ENCODE measurements at places on chromosomes 6 and 20.

GRCh38 chr6:36154286-36154685 is 24.0 kb downstream of the MAPK13 start:
- DNase-seq: no peak

- no peak for DNase-seq
Observed at GRCh38 chr6:161242113-161242512, 31.7 kb downstream of the AGPAT4 start.

- no peak for DNase-seq
Observed at GRCh38 chr20:42494290-42494689, 695.4 kb downstream of the PTPRT start.

DNA sequence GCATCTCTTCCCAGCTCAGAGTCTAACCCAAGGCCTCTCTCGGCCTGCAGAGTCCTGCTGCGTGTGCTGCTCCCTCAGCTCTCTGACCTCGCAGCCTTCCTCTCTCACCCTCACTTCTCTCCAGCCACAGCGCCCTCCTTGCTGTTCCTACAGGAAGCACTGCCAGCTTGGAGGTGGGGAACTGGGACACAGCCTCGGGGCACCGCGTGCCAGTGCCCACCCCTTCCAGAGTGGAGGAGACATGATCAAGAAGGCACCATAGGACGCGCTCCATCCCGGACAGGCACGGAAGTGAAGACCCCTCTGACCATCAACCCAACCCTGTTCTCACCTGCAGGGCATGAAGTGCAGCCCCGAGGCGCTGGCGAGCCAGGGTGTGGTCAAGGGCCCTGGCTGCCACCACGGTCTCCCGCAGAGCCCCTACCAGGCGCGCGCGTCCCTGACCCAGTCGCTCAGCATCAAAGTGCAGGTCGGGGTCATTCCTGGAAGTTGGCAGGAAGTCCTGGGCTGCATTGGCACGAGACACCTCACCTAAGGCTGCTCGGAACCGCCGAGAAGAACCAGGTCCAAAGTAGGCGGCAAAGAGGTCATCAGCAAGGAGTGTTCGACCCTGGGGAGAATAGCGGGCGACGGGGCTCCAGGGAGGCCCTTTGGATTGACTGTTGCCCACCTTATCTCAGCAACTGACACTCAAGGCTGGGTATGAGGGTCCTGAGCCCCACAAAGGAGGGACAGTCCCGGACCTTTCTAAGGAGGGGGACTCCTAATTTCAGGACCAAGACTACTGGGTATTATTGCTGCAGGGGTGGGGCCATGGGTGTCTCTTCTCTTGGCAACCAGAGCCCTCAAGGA is 1.3 kb downstream of the VWA7 start:
- DNase-seq: no peak

DNA sequence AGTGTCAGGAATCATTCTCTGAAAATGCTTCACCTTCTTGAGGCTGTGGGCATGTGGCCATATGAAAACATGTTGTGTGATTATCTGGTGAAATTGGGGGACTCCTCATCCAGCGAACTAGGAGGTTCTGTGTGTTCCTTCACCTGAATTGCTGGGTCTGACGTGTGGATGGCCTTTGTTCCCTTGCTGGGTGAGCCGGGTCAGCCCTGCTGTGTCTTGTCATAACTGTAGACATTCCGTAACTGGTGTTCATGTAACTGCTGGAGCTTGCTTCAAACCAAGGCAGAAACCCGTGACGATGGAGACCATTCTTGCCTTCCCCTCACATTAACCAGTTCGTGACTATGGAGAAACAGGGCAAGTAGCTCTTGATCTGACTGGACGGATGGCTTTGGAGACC is 123.5 kb downstream of the GMPR start:
- DNase-seq: no peak

DNA sequence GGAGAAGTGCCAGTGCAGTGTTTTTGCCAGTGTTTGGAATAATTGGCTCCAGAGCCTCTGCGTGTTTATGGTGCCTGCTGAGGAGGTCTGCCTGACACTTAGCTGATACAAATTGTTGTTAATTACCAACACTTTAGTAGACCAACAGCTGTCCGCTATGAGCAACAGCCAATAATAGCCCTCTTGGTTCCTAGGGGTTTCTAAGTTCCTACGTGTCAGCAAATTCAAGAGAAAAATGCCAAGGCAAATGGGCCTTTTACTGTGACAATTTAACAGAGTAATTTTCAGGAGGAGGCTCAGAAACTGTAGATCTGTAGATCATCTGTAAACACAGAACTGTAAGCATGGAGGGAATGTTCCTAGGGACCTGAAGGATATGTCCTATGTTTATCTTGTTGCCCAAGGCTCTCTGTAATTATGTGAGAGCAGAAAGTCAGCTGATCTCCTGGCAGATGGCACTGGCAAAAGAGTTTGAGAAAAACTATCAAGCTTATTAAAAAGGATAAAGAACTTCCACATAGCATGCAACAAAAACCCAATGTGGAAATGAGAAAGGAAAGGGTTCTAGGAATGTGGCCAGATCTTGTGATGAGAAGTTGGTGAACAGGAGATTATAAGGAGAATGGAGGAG is 157.7 kb downstream of the GJA1 start:
- no peak for DNase-seq
